Natural killer cell (primary cell): ENCODE measurements at places on chromosomes 13 and 19.

DNA sequence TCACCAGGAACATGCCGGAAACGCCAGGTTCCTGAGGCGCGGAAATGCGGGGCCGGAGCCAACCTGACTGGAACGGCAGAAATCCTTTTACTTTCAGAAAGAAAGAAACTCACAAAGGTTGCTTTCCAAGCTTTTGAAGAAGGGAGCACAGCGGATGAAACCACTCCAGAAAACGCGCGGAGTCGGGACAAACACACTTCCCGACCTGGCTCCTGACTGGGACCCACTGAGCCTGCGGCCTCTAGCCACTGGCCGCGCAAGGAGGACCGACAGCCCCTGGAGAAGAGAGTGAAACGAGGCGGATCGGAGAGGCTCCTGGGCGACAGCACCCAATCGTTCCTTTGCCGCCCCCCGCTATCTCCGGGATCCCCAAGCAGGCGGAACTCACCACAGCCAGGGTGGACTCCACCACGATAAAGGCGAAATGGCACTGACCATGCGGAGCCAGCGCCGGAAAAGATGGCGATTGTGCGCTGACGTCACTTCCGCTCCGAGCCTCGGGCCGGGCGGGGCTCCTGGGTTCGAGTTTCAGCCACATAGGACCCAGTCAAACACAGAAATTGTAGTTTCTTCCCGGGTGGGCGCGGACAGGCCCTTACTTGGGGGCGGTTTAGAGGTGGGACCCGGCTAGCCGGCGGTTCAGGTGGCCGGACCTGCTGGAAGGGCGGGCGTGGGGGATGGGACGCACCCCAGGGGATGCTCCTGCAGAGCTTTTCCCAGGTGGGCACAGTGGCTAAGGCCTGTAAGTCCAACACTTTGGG, at the start of gene ZNF121:
ZNF121 (minus strand) TSS at position 432 of the 761 bp plus-strand sequence. CDS start 16,407 bp downstream, outside the sequence.
- peak; percentile 89 for DNase-seq

GRCh38 chr19:55238030-55238429, 9.5 kb upstream of the TMEM86B start:
- no peak for DNase-seq

- peak; percentile 60 for DNase-seq
Measured at GRCh38 chr19:5170329-5170745, 170.3 kb downstream of the PTPRS start.

DNA sequence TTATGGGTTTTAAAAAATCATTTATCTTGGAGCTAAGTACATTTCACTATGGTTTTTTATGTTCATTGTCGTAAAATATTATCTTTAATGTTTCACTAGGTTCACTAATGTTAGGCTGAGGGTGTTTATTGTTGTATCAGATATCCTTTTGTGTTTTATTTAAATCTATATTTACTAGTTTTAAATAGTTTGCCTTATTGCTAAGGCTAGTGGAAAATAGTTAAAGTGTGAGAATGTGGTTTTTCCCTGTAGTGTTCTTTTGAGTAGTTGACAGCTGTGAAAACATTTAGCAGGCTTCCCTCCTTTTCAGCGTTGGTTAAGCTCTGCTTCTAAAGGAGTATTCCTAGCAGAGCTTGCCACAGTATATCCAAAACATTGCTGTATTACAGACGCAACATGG, 139.0 kb downstream of the TM9SF2 start:
- no peak for DNase-seq

DNA sequence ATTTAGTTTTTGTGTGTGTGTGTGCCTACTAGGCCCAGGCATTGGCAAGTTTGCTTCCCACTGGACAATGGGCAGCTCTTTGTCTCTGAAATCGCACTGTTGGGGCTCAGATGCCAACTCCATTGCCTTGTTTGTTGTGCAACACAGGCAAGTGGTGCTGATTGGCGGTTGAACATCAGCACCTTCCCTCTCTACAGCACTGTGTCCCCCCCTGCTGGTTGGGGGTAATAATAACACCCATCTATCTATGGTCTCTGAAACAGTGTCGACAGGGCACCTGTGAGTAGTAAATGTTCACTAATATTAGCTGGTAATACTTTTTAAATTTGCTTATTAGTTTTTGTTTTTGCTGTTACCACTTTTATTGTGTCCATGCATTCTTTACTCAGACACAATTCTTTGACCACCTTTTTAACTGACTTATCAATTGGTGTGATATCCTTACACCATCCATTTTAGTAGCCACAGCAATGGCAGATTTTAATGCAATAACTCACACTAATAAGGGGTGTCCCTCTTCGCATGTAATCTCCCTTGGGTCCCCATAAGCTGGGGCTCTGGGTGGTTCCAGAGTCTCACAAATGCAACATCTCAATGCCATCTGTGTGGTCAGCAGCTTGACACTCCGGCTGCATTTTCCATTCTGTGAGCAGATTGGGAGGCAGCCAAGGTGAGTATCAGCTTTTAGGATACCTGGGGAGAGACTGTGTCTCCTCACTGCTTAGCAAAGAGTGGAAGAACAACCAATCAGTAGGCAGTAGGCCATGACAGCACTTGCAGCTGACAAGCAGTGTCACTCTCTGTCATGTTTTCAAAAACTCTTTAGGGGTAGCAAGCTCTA, 47.7 kb upstream of the UQCRFS1 start:
- no peak for DNase-seq

DNA sequence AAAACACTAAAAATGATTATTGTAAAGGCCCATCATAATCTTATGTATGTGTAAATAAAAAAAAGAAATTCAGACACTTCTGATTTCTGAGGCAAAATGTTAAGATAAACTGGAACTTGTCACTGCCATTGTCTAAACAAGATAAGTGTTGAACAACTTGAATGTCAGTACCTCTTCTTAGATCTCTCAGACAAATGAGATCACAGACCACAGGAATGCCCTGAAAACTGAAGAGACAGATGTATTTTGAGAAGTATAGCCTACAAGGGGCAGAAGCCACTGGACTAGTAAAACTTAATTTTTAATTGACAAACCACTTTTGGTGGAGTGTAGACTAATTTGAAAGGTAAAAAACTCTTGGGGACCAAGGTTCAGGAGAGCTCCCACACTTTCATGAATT, 375.5 kb upstream of the SLITRK5 start:
- DNase-seq = no peak

DNA sequence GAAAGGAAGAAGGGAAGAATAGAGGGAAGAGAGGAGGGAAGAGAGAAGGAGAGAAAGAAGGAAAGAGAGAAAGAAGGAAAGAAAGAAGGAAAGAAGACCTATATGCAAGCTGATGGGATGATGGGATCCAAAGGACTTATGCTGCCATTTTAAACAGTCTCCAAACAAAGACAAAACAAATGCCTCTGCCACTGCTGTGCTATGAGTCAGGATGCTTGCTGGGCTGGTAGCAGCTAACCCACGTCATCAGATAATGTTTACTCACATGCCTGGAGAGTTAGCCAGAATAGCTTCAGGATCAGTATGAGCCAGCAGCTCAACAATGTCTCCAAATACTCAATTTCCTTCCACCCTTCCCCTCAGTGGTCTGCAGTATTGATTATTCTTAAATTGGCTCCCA, 12.0 kb upstream of the ZNF274 start:
- no peak for DNase-seq

GRCh38 chr19:17654993-17655392, 33.2 kb downstream of the UNC13A start:
- DNase-seq = no peak

DNA sequence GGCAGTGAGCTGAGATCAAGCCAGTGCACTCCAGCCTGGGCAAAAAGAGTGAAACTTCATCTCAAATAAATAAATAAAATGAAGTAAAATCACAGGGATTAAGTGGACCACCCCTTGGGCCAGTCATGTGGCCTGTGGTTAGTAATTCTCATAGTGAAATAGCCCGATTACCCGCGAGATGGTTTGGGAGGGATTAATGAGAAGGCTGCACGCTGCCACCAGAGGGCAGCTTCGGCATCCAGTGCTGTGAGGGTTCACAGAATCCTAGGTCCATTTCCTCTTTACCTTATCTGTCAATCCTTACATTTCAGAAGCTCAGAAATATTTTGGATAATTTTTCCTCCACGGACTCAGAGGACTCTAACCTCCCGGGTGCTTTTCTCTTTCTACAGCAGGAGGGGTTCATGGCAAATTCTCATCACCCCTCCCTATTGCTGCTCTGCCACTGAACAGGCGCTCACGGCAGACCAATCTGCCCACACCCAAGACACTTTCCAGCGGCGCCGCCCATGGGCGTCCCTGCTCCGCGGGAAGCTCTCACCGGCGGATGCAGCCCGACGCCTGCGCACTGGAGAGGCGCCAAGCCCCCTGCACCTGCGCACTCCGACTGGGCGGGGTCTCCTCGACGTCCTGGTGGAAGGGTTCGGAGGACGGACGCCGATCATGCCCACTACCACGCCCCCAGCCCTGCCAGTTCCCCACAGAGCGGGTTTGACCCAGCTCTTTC, 11.0 kb downstream of the ZNF835 start:
- DNase-seq = no peak

DNA sequence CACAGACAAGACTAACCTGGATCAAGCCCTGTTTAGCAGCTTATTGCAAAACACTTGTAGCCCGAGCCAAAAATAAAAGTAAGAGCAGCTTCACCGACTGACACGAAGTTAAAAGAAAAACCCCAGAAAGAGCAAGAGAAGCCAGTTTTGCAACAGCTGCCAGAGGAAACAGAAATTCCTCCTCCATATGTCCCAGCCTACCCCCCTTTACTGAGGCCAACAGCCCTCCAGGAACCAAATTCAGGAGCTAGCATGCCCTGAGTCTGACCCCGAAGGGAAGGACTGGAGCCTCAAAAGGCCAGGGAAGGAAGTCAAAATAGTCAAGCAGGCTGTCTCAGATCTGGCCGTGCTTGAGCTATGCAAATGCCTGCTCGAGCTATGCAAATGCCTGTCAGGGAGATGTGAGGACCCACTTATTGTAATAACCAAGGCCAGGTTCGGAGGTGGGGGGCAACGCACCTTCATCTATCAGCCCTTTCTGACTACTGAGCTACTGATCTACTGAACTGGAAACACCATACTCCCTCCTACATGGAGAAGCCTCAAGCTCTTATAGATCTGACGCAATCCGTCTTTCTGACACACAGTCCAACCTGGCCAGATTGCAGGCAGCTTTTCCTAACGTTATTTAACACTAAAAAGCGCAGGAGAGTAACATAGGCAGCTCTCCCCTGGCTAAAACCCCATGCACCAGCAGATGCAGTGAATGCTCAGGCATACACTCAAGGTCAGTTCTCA, 6.7 kb downstream of the SIGLEC11 start:
- no peak for DNase-seq

GRCh38 chr19:8196271-8196927, 12.8 kb upstream of the CERS4 start:
- DNase-seq = no peak

GRCh38 chr19:9052894-9053293, 34.0 kb upstream of the OR1M1 start:
- no peak for DNase-seq

- DNase-seq = no peak
Measured at GRCh38 chr13:24997367-24997967, 98.5 kb upstream of the PABPC3 start.

DNA sequence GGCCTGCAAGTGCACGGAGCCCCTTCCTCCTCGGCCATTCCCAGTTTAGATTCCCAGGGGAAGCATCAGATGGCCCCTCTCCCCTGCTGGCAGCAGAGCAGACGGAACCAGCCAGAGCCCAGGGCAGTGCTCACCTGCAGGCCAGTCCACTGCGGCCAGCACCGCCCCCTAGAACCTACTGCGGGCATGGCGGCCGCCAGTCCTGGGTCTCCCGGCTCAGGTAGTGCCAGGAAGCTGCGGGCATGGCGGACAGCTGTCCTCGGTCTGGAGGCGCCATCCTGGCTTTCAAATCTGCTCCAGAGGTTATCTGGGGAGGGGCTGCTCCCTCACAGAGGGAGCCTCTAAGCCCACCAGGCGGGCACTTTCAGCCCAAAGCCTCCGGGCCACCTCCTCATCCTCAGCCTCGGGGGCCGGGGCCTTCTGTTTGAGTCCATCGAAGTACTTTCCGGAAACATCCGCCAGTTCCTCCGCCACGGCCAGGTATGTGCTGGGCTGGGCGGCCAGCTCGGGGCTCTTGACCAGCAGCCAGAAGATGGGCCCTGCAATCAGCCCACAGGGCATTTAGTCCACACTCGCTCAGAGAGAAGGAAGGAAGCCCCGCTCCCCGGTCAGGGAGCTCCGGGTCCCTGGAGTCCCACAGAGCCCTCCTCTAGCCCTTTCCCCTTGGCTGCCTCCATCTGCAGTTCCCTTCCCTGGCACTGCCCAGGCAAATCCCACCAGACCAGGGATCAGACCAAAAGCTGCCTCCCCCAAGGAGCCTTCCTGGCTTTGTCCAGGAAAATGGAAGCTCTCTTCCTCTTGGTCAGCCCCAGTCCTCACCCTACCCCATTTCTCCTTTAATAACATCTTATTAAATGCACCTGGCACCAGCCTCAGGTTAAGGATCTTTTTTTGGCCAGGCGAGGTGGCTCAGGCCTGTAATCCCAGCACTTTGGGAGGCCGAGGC, 7.0 kb upstream of the GP6 start:
- DNase-seq = no peak

DNA sequence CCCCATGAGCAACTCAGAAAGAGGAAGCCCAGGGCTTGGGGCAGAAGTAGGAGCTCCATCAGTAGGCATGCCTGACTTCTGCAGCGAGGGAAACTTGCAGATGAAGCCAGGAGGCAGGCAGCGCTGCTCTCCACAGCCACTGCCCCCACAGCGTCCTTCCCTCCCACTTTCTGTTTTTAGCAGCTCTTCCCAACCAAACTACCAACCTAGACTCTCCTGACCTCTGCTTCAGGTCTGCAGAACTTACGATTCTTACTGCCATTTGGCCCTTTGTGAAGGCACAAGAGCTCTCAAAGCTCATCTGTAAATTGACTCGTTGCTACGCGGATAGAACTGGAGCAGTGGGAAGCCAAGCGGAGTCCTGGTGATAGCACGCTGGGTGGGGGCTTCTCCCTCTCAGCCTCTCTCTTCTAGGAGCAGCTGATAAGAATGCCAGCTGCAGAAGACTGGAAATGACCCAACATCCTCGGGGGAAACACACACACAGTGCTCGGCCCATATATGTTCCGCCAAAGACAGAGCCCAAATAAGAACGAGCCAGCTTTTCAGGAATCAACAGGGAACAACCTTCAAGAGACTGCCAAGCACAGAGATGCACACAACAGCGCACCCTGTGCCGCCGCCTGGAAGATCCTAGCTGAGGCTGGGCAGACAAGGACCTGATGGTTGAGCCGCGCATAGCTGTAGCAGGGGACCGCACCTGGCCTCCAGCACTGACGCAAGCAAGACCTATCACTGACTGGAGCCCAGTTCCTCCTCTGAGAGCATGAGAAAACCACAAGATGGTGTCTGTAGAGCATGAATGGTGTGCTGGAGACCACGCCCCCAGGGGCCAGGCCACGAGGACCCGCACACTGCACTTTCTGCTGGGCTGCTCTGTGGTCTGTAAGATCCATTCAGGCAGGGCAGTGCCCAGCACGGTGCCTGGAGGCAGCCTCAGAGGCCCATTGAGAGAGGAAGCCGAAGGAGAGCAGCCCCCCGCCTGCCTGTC, 15.9 kb upstream of the SLC35E1 start:
- DNase-seq = peak; percentile 62

- no peak for DNase-seq
Measured at GRCh38 chr13:27665333-27665732, 43.6 kb downstream of the POLR1D start.

DNA sequence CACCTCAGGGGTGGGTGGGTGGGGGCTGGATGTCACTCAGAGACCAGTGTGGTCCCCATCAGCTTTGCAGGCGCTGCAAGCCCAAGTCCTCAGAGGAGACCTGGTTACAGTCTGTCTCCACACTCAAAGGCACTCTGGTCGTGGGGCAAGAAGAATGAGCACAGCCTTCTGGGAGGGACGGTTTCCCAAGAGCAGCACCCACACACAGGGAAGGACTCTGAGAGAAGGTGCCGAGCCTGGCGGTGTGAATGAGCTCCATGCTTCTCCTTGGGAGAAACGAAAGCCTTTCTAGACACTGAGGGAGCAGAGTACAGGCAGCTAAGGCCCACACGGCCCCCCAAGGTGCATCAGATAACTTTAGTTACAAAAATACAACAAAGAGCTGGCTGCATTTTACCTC, 473.6 kb downstream of the FOXO1 start:
- no peak for DNase-seq
